Kasumi-1 (cell line): ENCODE measurements at places on chromosomes 7 and 10.

DNA sequence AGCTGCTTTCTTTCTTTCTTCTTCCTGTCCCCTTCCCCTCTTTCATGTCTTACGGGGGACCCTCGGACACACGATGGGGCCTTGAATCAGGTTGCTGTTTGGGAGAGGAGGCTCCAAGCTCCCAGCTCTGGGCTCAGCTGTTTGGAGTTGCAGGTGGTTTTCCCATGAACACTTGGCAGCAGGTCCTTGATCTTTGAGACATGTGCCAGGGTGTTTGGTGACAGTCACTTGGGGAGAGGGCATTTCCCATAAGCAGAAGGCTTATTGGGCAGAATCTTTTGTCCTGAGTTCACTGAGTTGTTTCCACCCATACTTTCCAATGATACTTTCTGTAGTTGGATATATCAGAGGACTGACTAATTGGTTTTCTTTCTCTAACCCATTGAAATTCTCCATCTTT is 104.7 kb upstream of the SH2B2 start:
- DNase-seq: no peak

GRCh38 chr10:33776419-33777070 is 442.1 kb upstream of the NRP1 start:
- DNase-seq: no peak

GRCh38 chr7:47332213-47332612 is 249.7 kb downstream of the TNS3 start:
- DNase-seq: no peak

- no peak for DNase-seq
These were observed 30.3 kb upstream of the TMEM273 start for GRCh38 chr10:49218480-49218879.

GRCh38 chr7:78315119-78315518 is 516.5 kb downstream of the PHTF2 start:
- DNase-seq: no peak

DNA sequence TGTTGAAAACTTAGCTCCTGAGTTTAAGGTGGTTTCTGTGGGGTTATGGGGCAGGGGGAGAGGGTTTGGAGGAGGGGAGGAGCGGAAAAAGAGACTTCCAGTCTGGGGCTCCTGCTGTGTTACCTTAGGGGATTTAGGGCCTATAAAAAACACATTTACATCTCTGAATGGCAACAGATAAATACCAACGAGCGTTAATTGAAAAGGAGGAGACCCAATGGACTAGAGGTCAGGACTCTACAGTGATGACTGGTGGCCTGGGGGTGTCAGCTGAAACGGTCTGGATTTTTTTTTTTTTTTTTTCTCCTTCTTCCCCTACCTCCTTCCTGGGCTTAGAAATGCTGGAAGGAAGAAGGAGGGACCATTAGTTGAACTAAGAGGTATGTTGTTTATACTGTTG is 47.4 kb downstream of the AUTS2 start:
- DNase-seq: no peak

DNA sequence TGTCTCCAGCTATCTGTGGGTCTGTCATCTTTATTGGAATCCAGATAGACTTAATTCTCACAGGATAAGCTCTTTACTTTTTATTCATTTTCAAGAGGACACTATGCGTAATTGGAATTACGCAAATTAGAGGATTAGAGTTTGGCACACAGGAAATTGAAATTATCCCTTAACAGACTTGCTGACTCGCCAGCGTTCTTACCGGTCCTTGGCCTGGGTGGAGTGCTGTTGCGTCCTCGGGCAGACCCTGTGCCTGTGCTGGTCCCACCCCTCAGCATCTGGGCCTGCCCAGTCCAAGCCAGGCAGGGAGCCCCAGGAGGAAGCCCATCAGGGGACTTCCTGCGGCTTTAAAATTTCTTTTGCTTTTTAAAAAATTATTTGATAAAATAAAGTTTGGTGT is 101.8 kb downstream of the MKI67 start:
- no peak for DNase-seq

DNA sequence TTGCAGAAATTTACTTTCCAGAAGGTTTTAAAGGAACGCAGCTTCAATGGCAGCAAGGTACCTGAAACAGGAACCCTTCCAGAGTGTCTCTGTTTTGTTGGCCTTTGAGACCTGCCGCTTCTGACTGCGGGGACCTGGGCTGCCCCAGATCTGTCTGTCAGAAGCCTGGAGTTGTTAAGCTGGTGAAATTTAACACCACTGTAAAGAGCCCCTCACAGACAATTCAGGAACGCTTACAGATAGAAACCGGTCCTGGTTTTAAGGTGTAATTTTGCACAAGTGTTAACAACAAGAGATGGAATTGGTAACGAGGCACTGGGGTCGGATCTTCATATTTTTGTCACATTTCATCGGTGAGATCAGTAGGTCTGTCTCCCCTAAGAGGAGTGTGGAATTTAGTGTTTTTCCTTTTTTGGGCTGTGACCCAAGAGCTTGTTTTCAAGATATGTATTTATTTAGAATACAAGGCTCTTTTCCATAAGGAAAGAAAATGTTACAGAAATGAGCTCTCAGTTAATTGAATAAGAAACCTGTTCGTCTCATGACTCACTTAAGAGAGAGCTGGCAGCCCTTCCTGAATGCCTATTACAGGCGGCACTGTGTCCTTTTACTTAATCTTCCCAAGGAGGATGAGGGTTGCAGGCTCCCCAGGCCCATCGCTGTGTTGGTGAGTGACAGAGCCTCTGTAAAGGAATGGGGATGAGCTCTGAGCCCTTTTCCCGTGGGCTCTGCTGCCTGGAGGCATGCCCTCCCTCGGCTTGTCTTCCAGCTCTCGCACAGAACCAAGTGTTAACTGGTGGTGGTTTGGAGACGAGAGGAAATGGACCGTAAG is 168.7 kb downstream of the CUX1 start:
- DNase-seq: no peak

- peak; percentile 87 for DNase-seq
These were observed 201.4 kb downstream of the PTEN start for GRCh38 chr10:88064608-88065382.

GRCh38 chr7:47839381-47839780 is 108.9 kb downstream of the PKD1L1 start:
- no peak for DNase-seq

DNA sequence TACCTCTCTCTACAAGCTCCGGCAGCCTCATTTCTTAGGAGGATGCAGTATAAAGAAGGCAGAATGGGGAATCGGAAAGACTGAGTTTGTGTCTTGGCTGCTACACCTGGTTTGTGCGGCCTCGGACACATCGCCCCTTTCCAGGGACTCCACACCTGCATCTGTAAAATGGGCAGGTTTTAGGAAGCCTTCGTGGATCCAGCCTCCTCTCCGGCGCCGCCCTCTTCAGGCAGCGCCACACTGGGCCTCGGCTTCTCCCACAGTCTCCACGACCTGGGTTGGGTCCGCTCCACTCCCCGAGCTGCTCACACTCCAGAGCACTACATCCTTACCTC is 341 bp downstream of the GOT1 start:
- DNase-seq: no peak

DNA sequence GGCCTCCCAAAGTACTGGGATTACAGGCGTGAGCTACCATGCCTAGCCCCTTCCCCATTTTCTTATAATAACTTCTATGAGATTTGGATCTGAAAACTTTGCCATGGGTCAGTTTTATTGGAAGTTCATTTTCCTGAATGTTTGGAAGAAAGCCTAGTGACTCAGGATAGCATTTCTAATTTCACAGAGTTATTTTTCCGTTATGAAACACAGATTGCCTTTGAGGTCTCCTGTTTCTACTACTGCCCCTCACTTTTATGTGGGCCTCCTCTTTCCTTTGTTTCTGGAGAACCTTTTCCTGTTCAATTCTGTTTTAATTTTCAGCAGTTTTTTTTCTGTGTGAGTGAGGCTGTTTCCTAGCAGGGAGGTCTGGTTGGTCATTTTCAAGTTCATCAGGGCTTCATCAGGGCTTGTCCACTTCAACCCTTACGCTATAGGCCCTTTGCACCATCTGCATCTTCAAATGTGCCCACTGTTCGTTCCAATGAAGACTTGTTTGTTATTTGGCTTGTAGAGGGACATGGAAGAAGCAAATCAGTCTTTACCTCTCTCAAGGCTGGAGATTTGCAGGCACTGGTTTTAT is 58.7 kb downstream of the BMPR1A start:
- DNase-seq: no peak

DNA sequence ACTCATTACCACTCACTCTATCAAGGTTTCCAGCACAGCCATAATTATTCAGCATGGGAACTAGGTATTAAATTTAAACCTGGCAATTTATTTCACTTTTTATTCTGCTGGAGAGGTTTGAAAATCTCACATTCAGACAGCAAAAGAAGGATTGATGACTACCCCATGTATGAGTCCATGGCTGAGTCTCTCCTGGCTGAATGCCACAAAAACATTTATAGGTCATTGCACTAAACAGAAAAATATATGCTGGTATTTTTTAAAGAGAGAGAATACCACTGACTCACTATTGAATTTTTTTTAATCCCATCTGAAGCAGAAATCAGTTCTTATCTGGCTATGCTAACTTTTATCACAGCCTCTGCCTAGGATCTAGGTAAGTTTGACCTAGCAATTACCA is 336.3 kb downstream of the PPP1R3A start:
- no peak for DNase-seq

DNA sequence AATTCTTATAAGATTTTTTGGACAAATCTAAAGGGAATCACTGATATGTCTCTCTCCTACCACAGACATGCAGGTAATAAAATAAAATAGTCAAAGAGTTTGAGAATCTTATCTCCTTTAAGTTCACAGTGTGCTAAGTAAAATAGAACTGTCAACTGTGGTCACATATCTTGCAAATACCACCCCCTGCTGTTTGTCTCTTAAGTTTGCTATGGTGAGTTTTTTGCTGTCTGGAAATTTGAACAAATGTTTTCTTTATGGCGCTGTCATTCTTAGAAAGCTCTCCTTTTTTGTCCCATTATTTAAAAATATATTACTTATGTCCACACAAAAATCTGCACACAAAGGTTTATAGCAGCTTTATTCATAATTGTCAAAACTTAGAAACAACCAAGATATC is 19.6 kb downstream of the GIMAP5 start:
- DNase-seq: peak; percentile 65

DNA sequence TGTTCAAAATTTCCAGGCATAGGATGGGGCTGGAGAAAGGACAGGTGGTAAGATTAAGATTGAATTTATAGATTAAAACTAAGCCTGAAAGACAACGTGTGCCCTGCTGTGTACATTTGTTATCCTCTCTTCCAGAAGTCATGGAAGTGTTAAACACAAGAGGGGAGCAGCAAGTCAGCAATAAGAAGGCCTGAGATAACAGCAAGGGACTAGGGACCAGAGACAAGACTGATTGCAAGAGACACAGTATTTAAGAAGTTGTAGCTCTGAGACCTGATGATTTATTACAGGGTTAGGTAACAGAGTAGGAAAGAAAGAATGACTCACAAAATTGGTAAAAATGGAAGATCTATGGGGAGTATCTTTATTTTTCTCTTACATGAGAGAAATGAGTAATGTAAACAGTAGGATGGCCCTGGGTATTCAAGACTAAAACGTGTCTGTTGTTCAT is 55.7 kb upstream of the COL1A2 start:
- DNase-seq: no peak

- no peak for DNase-seq
These were observed 29.7 kb downstream of the ZNF467 start for GRCh38 chr7:149743476-149744255.

DNA sequence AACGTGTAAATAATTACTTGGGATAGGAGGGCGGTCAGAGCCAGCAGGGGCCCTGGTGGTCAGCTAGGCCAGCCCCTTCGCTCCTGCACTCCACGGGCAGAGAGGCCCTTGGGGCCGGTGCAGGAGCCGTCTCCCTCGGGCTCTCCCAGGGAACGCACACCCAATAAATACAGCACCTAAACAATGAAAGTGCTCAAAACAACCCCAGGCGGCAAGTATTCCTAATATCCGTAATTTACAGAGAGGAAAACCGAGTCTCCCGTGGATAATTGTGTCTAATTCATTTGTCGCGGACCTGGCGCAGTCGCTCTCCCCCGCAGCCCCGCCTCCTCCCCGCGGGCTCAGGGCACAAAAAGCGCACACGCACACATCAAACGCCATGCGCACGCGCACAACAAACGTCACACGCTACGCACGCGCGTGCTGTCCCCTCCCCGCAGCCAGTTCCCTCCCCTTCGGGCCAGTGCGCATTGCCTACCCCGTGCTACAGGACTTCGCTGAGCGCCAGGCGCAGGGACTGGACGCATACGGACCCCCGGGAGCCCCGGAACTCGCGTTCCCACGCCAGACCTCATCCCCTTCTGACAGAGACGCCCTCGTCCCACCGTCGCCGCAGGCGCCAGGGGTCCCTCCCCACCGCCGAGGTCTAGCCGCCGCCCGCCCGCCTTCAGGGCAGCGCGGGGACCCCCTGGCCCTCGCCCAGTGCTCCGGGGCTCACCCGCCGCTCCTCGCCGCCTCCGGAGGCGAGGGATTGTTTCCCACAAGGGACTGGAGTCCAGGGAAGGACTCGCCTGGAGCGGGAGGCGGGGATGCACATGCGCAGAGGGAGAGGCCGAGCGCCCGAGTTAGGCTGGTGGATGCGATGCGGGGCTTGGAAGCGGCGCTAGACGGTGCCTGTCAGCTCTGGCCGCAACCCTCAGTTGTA is at the start of gene ZNF248:
Gene ZNF248 (minus strand): TSS at position 324 of the 925 bp plus-strand sequence. CDS start 1,300 bp downstream, outside the sequence.
- DNase-seq: peak; percentile 98

- no peak for DNase-seq
These were observed 37.2 kb downstream of the CYCS start for GRCh38 chr7:25087855-25088254.

DNA sequence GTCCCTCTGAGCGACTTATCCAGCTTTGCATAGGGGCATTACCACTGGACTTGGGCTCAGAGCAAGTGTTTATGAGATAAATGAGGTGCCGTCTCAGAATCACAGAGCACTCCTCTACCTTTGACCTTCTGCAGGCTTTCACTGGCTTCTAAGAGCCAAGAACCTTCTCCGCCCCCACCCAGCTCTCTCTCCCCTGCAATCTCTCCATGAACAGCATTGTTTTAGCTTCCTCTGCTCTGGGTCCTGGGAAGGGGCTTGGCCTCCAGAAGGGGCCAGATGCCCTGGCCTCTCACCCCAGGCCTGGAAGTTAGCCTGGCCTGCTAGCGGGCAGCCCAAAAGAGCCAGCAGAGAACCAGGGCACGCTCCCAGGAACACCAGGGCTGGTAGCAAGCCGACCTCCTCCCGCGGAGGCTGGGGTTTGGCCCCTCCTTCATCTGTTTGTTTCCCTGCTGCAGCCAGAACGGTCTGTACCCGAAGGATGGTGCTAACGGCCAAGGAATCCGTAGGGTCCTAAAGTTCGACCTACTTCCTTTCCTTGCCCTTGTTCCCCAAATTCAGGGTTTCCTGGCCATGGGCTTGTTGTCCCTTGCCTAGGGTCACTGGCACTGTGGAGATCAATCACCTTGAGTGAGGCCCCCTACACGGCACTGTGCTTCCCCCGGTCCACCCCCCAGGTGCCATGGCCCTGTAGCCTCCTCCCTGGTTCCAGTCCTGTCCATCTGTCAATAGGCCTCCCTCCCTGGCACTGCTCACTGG is 18.7 kb upstream of the DDIT4 start:
- DNase-seq: peak; percentile 87

- peak; percentile 58 for DNase-seq
These were observed 874 bp upstream of the BAMBI start for GRCh38 chr10:28676326-28676967.

- peak; percentile 76 for DNase-seq
These were observed 209.8 kb downstream of the ZNF33B start for GRCh38 chr10:42428534-42428933.
